Endothelial cell (in vitro differentiated cells): ENCODE measurements at places on chromosomes 2 and 18. TPM values are rescaled to one million over a fixed set of nuclear protein-coding genes. Genes with fewer than 3 reads are reported as not detected.

Gene DLX1
- 0.87 TPM for total RNA-seq

Gene IL37
- not detected for total RNA-seq

Gene KIF1A
- 52.2 TPM for total RNA-seq

Gene PRSS56
- not detected for total RNA-seq

Gene DNAH7
- total RNA-seq, result 2.6 TPM

Gene MARCO
- total RNA-seq, result not detected

Gene CRYBA2
- not detected for total RNA-seq

GRCh38 chr2:219573166-219573565 lies 1.1 kb downstream of the INHA start:
- no peak for DNase-seq

- no peak for DNase-seq
Measured at GRCh38 chr2:139296672-139297209, 516.6 kb upstream of the NXPH2 start.

- no peak for DNase-seq
Measured at GRCh38 chr2:172962824-172963223, 112.8 kb upstream of the MAP3K20 start.

- no peak for DNase-seq
Measured at GRCh38 chr2:74532222-74532621, 2.5 kb downstream of the HTRA2 start.

GRCh38 chr2:182444170-182444569 lies 17.3 kb upstream of the PDE1A start:
- DNase-seq, result no peak

GRCh38 chr2:232014681-232015080 lies 53.2 kb downstream of the DIS3L2 start:
- no peak for DNase-seq

DNA sequence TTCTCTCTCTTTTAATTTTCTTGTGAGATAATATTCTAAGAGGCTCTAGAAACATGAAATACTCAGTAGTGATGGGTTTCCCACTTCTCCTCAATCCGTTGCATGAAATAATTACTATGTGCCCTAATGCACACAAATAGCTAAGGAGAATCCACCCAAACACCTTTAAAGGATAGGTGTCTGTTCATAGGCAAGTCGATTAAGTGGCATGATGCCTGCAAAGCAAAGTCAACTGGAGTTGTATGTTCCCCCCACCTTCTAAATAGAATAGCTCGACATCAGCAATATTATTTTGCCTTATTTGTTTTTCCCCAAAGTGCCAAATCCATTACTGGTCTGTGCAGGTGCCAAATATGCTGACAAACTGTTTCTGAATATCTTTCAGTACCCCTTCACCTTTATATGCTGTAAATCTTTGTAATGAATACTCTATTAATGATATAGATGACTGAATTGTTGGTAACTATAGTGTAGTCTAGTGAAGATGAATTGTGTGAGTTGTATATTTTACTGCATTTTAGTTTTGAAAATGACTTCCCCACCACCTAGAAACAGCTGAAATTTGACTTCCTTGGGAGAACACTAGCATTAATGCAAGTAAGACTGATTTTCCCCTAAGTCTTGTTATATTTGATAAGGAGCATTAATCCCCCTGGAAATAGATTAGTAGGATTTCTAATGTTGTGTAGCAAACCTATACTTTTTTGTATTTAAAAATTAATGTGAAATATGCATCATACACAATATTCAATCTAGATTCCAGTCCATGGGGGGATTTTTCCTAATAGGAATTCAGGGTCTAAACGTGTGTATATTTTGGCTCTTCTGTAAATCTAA lies 9.0 kb downstream of the TBR1 start:
- DNase-seq, result no peak

GRCh38 chr2:153532140-153532539 lies 53.6 kb upstream of the RPRM start:
- DNase-seq, result no peak

GRCh38 chr2:182207049-182207746 lies 219.6 kb downstream of the PDE1A start:
- no peak for DNase-seq
